Liver (tissue), 10 donors: ENCODE measurements at places on chromosomes 2 and 18.

DNA sequence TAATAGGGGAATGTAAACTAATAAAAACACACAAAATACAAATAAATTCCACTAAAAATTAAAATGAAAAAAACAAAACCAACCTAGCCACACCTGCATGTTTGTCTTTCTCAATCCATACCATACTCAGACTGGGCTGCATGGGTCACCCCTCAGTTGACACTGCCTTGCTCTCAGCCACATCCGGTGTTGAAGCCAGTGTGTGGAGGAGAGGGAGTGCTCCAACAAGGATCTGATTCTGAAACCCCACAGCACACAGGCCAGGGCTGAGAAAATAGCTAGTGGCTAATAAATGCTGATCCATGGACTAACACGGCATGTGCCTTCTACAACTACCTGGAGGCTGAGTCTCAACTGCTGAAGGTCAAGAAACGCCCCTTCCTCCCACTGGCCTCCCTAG, 13.7 kb downstream of the RND3 start:
- no peak for DNase-seq

DNA sequence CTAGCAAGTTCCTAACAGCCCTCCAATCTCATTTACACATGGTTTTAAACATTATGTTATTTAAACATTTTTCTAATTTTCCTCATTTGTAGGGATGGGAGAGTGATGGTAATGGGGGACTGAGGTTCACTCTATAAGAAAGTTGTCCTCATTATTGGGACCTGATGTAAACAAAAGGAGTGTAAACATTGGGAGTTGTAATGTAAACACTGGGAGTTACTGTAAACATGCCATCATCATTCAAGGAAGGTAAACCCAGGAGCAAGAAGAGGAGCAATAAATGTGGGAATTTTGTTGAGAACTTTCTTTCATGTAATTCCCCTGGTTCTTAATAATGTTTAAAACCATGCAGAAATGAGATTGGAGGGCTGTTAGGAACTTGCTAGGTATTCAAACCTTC, 17.8 kb downstream of the RFTN2 start:
- DNase-seq: no peak

- no peak for DNase-seq
Observed at GRCh38 chr2:98898423-98898841, 37.6 kb downstream of the CRACDL start.

DNA sequence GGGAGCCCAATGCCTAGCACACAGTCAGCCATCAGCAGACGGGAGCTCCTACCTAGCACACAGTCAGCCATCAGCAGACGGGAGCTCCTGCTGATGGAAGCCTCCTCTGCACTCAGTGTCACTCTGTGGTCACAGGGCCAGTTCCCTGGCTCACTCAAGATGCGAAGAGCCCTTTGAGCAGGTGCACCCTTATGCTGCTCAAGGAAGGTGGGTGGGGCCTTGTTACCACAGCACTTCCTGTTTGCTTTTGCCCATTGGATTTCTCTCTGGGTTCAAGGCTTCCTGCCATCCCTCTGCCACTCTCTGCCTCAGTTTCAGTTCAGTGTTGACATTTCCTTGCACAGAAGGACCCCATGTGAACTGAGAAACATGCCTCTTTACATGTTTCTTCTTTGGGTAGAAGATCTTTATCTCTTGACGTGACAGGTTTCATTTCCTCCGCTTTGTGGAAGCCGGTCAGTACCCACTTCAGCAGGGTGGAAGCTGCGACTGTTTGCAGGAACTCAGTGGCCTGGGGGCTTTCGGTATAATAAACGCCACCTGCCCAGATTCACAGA, 11.6 kb downstream of the TRIB2 start:
- no peak for DNase-seq

GRCh38 chr2:53437371-53437770, 330.2 kb upstream of the CHAC2 start:
- DNase-seq: no peak

DNA sequence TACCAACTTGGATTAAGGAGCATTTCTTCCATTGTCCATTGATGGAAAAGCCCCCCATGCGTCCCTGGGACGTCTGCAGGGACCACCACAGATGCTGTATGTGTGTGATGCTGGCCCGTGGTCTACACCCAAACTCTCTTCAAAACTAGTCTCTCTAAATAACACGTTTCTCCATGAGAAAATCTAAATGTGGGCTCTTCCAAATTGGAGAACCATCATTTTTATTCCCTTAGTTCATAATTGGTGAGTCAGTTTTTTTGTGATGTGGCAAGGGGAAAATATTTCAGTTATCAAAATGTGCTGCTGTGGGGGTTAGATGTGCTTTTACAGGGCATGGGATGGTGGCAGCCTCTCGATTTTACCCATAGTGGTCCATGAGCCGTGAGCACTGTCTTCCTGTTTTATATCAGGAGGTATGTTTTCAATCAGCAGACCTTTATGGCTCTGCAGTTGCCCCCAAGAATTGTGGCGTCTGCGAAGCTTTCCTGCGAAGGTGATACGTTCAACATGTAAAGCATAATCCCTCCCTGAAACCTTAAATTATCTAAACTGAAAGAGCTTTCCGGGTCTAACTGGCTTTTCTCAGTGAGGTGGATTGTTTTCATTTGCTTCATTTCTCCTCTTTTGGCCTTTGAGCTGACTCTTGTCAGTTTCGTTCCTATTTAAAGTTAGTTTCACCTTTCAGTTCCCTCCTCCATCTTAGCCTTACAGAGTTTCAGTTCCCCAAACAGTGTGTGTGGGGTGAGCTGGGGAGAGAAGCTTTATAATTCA, 78.4 kb downstream of the SETBP1 start:
- DNase-seq: no peak

DNA sequence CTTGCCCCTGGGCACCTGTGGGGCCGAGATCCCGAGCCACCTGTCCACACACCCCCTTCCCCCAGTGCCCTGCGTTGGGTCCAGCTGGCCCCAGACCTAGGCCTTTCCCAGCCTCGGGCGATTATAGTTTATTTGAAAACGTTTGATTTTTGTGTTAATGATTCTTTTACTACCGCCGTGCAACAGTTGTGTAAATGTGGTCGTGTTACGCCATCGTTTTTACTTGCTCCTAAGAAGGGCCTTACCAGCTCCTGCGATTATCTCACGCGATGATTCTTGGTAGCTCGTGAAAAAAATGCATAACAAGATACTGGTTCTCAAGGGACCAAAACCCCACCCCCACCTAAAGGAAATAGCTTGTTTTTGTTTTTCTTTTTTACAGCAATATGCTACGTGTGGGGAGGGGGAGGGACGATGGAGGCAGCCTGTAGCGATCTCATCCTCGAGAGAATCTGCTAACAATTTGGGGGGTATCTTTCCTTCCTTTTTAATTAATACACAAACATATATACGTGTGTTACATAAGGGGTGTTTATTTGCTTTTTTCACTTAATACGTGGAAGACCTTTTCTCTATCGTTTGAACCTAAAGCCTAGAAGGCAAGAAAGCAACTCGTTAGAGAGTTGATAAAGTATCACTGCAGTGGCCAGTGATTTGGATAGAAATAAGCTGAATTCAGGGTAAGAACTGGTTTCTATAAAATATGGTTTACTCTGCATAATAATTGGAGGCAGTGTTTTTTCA, 1.0 kb downstream of the ZDBF2 start:
- DNase-seq: no peak

- DNase-seq: peak; percentile 71
Observed at GRCh38 chr2:88350331-88351248, 101.9 kb downstream of the FOXI3 start.

DNA sequence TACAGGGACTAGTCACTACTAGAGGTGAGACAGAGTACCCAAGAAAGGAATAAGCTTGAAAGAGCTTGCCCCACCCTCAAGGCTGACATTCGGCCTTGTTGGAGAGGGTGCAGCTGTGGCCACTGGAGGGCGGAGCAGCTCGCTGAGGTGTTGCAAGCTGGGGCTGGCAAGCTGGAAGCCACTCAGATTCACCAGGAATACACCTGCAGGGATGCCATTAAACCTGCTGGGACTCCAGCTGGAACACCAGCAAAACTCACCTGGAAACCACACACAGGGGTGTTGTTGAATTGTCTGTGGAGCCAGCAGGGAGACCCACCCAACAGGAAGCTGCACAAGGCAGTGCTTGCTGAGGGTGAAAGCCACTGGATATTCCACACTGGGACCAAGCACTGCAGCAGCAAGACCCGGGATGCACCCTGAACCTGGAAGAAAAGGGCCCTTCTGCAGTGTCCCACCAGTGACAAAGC, 26.1 kb downstream of the KCTD18 start:
- no peak for DNase-seq

DNA sequence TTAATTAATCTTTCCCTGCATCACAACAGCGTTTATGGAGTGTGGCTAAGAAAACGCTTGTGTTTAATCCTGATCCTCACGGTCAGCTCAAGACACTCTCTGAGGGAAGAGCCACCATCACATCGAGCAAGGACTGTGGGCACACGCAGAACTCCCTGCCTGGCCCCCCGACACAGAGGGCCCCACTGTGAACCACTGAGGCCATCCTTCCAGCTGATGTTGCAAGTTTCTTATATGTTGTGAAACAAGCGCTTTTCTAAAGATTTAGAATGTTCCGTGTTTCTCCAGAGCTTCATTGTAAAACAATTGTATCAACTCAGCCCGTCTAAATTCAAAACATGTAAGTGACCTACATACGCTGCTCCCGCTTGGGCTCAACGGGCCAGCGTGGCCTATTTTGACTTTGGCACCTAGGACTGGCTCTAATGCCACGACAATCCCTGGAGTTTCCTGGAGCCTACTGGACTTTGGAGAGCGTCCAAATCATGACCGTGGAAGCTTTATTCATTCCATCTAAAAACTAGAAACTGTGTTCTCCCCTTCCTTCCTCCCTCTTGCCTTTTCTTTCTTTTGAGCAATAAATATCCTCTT, 34.9 kb downstream of the SERPINE2 start:
- DNase-seq: no peak

- DNase-seq: no peak
Observed at GRCh38 chr2:10794876-10795275, 17.7 kb downstream of the PDIA6 start.

GRCh38 chr2:124025171-124025580, at the start of gene CNTNAP5:
Gene CNTNAP5, plus strand, starts transcription at chr2:124025287. Its CDS starts 364 bp downstream, at chr2:124025651.
- peak; percentile 62 for DNase-seq

DNA sequence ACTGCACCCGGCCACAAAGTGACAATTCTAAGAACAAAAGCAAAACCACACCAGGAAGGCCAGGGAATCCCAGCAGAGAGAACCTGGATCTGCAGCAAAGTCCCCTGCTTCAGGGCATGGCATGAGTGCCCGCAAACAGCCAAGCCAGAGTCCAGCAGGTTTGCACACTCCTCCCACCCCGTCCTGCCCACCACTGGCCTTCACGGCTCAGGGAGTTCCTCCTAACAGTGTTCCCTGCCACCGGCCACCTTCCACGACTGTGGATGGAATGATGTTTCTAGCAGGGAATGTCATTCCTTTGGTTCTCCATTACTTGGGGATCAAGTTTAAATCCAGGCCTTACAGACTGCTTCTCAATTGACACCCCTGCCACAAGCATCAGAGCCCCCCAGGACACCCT, 42.0 kb upstream of the B3GNT7 start:
- no peak for DNase-seq

DNA sequence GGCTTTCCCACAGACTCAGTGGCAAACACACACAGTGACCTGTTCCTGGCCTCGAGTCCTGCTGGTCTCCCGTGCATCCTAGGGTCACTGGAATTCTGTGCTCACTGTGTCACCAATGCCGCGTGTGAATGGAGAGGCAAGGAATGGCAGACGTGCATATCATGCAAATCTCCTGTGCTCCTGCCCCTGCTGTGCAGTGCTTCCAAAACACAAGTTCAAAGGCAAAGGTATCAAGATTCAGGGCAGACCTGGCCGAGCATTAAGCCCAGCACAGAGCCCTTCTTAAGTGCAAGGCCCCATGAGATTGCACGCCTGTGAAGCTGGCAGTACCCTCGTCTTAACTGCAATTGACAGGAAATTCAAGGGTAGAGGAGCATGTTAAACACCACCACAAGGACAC, 129.1 kb downstream of the NDUFA10 start:
- no peak for DNase-seq

DNA sequence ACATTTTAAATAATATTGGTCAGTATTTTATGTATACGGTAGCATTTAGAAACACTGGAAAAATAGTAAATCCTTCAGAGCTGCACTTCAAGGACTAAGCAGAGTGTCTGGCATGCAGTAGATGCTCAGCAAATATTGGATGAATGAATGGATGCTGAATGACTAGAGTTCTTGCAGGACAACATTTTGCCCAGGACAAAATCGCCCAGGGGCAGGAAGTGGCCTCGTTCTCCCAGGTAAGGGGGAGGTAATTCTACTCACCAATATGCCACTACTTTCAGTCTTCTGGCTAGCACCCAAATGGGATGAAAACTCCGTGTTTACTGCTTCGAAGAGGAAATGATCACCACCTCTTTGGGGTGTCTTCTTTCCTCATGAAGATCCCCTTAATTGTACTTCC, 4.0 kb upstream of the DGUOK start:
- no peak for DNase-seq

GRCh38 chr18:58135183-58135641, 91.2 kb downstream of the NEDD4L start:
- no peak for DNase-seq

DNA sequence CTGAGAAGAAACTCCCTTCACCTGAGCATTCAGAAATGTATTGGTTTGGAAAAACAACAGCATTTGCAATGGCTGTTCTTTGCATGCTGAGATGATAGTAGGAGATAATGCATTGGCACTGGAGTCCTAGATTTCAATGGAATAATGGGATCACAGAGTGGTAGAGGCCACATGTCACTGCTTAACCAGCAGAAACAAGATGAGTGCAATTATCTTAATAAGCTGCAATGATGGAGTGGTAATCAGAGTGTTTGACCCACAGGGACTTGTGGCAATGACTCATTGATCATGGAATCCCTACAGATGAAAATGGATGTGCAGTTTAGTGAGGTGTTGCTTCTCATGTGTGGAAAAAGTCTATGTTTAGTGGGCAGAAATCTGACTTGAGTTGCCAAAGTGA, 218.8 kb upstream of the ZEB2 start:
- DNase-seq: no peak

DNA sequence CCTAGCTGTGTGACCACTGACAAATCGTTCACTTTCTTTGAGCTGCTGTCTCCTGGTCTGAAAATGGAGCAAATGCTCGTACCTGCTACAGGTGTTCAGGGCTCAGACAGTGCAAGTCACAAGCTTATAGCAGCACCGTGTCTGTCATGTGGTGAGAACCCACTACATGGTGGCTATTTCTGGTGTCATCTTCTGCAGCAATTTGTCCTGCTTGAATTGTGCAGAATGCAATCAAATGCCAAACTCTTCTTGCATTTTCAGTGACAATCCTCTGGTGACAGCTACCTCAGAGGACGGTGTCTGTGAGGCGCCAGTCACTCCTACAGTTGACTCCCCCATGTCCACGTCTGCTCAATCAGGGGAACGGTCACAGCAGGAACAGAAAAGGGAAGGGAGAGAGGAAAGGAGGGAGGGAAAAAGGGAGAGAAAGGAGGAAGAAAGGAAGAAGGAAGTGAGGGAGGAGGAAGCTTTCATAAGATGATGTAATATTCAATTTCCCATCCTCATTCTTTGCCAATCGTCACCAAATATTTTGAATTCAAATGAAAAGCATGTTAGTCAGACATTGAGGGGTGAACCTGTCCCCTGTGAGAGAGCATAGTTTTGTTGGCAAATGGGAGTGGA, 122.2 kb downstream of the BCL2 start:
- no peak for DNase-seq

- no peak for DNase-seq
Observed at GRCh38 chr18:25983730-25984129, 106.7 kb downstream of the SS18 start.
